Left kidney (tissue), 8 donors: ENCODE measurements at places on chromosomes 13 and 19.

- peak; percentile 81 for DNase-seq
These were observed 46.9 kb upstream of the UQCRFS1 start for GRCh38 chr19:29259867-29260281.

GRCh38 chr19:34573226-34573864 is 91.8 kb downstream of the WTIP start:
- no peak for DNase-seq

DNA sequence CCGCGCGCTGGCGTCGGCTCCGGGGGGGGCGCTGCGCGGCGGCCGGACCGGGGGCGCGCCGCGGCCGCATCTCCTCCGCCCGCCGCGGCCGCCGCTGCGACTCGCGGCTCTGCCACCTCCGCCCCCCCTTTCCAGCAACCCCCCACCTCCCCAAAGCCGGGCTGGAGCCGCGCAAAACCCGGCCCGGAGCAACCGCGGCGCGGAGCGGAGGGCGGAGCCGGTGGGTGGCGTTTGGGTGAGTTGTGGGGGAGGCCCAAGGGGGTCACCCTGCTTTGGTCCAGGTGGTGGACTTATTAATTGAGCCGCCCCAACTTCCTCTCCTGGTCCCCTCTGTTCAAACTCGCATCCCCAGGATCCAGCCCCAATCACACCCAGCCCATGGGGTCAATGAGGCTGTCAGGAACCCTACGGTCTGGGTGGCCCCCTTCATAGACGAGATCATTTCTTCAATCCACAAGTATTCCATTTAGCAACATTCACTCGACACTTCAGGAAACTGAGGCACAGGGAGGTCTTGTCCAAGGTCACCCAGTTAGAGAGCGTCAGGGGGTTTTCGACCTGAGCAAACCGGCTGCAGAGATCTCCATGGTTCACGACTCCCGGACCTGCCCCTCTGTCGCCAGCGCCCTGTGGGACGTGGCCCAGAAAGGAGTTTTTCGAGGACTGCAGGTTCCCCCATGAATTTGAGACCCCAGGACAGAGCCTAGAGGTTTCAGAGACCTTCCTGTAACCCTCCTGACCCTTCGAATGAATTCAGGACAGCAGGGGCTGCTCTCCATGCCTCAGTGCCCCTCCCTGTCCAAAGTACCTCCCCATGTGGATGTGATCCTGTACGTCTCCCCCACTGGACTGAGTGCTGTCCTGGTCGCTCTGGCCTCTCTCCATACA is 22.4 kb upstream of the SEMA6B start:
- no peak for DNase-seq

GRCh38 chr19:35306473-35307246 is 14.7 kb downstream of the MAG start:
- DNase-seq = no peak

- DNase-seq = no peak
These were observed 1981.1 kb upstream of the PCDH20 start for GRCh38 chr13:63396746-63397145.

DNA sequence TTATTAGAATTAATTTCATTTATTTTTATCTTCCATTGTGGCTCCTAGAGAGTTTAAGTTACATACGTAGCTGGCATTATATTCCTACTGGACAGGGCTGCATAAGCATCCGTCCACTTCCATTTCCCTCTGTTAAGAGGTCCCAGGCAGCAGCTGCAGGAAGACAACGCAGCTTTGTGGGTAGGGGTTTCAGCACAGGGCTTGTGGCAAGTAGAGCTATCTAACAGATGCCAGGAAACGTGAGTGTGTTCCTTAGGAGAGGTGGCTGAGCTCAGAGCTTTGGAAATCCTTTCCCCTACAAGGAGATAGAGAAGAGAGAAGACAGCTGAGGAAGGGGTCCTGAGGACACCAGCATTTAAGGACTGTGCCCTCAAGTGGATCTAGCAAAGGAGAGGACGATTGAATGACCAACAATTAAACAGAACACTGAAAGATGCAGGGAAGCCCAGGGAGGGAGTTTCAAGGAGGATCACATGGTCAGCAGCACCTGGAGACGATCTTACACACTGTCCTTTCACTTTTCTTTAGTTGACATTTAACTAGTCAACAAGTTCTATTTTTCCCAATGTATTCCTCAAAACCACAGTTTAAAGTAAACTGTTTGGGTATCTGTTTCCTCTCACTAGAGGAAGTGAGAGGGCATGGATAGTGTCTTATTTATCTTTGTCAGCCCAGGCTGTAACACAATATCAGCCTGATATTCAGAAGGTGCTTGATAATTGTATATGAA is 2.3 kb upstream of the N4BP2L1 start:
- DNase-seq = no peak

GRCh38 chr13:51004918-51005460 is 95.4 kb downstream of the RNASEH2B start:
- DNase-seq = no peak

DNA sequence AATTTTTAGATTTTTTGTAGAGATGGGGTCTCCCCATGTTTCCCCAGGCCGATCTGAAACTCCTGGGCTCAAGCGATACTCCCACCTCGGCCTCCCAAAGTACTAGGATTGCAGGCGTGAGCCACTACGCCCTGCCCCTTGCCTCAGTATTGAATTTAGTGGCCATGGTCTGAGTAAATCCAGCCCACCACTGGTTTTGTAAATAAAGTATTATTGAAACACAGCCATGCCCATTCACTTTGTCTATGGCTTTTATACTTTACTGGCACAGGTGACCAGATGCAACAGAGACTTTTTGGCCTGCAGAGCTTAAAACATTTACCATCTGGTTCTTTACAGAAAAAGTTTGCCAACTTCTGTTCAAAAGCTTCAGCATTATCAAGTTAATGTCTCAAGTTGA is 143.8 kb downstream of the PTPRS start:
- no peak for DNase-seq

GRCh38 chr13:49683489-49683888 is 7.8 kb downstream of the EBPL start:
- DNase-seq = no peak

DNA sequence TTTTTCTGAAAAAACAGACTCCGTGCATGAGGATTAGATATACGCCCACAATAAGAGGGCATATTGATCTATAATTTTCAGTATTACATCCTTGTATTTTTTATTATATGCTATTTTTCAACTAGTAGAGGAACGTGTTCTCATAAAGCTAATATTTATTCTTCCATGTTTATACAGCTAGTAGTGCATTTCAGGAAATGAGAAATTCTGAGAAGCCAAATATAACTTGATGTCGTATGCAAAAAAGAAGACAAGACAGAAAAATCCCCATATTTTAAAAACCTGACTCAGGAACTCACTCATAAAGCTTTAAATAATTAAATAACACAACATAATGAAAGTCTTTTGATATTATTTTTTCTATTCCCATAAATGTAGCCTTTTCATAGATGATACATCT is 308.6 kb downstream of the ENOX1 start:
- no peak for DNase-seq

- DNase-seq = no peak
These were observed 45.1 kb upstream of the SPRY2 start for GRCh38 chr13:80386002-80386401.

DNA sequence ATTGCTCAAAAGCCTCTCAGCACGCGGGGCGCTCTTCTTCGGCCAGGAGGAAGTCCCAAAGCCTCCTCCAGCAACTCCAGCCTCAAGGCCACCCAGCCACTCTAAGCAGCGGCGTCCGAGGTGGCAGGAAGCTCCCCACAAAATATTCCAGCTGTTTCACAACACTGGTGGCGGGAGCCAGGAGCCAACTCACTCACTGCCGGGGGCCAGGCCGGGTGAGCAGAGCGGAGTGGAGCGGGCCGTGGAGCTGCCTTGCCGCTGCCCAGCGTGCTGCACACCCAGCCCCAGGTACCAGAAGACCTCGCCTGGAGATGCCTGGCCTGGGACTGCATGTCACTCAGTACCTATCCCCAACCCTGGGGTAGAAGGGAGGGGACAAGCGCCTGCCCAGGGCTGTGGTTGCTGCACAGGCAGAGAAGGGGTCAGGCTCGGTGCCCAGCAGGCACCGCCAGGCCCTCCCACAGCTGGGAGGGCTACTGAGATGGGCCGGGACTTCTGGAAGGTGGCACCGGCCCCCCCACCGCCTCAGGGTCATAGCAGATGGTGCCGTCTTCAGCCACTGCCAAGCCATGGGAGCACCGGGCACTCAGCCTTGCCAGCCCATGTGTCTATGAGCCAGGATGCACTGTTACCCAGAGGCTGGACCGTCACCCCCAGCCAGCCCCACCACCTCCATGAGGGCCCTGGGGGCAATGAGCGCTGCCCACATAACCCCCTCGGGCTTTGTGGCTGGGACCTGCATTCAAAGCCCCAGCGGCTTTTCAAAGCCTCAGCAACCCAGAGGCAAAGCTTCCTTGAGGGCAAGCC is 59.2 kb downstream of the MLLT1 start:
- DNase-seq = no peak

- DNase-seq = no peak
These were observed 683.1 kb downstream of the DIAPH3 start for GRCh38 chr13:59480396-59481259.

- no peak for DNase-seq
These were observed 19.1 kb downstream of the SMARCA4 start for GRCh38 chr19:10979951-10980381.

GRCh38 chr13:21698817-21699679 is 28.2 kb downstream of the FGF9 start:
- no peak for DNase-seq

GRCh38 chr13:36555151-36555986 is 118.5 kb upstream of the SERTM1 start:
- no peak for DNase-seq

- no peak for DNase-seq
These were observed 1832.8 kb upstream of the MIR17HG start for GRCh38 chr13:89514534-89515312.

DNA sequence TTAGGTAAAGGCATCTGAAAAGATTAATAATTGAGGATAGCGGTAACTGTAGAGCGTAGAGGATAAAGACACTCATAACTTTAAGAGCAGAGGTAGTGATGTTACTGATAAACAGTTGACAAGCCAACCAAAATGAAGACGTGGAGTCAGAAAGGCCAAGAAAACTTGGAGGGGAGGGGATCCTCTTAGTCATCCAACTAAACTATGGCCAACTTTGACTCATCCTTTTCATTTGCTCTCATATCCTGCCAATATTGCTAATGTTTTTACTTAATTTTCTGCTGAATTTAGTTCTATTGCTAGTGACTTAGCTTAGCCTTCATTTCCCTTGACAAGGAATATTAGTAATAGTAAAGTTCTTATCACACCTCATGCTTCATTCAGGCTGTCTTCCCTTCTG is 13.4 kb downstream of the ITGBL1 start:
- no peak for DNase-seq

DNA sequence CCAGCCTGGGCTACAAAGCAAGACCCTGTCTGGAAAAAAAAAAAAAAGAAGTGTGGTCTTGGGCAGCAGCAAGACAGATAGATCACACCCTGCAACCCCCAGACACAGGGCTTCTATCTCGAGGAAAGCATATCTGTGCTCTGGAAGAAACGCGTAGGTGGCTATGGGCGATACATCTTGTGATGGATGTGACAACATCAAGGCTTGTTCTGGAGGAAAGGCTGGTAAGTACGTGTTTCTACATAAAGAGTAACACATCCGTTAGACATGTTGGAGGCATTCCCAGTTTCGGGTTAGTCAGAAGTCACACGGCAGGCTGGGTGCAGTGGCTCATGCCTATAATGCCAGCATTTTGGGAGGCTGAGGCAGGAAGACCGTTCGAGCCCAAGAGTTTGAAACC is 6.6 kb upstream of the DHDH start:
- no peak for DNase-seq

- no peak for DNase-seq
These were observed 33.5 kb upstream of the USPL1 start for GRCh38 chr13:30584051-30584731.

DNA sequence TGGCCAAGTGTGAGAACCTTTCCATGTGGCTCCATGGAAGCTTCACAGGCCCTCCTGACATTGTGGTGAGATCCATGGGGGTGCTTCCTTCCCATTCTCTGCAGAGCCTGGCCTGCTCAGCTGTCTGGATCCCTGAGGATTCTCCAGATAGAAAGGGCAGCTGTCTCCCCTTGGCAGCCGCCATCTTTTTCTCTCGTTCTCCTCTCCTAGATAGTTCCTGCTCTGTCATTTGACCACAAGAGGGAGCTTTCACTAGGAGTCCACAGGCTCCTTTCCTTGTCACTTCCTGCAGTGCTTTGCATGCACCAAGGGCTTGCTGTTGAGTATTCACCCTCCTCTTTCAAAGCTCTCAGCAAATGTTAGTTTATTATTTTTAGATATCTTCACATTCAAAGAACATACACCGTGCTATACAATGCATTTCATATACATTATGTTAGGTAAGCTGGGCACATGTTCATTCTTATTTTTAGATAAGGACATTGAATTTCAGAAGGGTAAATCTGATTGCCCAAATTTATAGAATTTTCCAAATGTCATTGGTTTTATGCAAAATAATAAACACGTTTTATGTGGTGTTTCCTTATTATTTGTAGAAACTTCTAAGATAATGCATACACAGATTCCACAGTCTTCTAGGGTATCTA is 133.2 kb downstream of the FRY start:
- peak; percentile 57 for DNase-seq

DNA sequence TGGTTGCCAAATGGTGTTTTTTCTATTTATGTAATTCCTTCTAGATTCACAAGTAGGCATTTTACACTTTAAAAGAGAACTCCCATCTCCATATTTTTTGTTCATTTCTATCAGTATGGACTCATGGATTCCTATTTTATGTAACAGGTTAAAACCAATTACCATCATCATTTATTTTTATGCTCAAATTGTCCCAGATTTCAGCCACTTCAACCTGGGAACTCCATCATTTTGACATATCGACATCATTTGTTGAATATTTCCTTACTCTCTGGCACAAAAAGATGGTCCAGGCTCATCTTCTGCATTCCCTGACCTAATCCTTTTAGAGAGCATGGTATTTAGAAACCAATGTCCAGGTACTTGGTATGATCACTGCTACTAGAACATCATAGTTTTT is 79.9 kb downstream of the VWA8 start:
- DNase-seq = no peak

DNA sequence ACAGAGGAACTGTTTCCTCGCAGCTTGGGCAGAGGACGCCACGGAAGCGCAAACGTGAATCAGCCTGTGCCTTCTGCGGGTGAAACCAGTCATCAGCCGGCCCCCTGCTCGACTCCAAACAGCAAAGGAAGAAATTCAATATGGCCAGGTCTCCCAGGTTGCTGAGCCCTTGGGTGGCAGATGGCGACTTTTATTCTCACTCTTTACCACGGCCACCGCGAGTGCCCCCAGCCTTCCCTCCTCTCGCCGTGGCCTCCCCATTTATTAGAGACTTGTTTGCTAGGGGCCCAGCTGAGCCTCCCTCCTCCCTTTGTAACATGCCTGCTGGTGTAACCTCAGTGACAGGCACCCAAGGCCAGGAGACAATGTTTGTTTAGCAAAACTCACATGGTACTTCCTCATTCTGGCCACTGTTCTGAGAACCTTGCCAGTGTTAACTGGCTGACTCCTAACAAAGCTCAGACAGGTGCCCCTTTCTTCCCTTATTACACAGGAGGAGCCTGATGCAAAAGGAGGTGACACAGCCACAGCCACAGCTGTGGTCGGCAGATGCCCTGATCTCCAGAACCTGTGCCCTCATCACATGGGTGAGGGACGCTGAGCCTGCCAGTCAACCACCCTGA is 5.8 kb downstream of the RAB20 start:
- no peak for DNase-seq
